MCF 10A (cell line): ENCODE measurements at places on chromosomes 13 and 19. TPM values are rescaled to one million over a fixed set of nuclear protein-coding genes. Genes with fewer than 3 reads are reported as not detected.

Gene CBLC
- total RNA-seq = 9.6 and 14.6 TPM in 2 replicates

DNA sequence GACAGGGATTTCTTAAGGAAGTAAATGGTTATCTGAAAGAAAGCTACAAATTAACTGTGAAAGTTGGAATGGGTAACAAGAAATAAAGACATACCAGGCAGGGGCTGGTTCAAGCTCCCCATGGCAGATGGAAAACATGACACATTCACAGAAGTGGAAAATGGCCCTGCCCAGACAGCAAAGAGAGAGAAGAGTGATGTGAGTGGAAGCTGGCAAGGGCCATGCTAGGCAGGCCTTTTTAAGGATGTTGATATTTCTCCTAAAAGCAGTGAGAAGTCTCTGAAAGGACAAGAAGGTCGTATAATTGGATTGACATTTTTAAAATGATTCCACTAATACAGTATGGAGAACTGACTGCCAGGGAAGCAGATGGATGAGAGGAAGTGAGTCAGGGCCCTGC lies 3.3 kb upstream of the FFAR2 start:
- no peak for DNase-seq

DNA sequence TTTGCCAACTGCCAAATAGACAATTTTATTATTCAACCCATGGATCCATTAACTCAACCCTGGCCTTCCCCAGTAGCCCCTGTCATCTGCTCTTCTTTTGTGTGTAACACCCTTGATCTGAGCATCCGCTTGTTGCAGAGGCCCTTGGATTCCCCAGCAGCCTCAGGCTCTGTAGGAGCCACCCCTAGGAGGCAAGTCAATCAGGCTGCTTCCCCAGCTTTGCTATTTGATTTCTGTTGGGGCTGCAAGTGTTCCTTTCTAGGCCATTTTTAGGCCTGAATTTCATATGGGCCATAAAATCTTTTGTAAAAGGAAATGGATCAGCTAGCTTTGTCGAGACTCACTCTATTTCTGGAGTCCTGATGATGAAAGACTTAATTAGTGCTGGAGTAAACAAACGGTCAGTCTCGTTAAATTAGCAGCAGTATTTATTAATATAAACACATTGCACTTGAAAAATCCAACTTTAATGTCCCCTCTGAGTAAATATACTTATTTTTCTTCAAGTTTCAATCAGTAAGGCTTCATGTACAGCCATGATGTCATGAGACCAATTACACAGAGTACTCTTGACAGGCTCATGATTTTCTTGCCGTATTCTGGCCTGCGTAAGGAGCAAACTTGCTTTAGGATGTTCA lies 105.3 kb downstream of the RGCC start:
- DNase-seq = no peak

Gene KLK10
- total RNA-seq = not detected in 2 replicates

Gene AMH
- 11.9 and 21.2 TPM in 2 replicates for total RNA-seq

DNA sequence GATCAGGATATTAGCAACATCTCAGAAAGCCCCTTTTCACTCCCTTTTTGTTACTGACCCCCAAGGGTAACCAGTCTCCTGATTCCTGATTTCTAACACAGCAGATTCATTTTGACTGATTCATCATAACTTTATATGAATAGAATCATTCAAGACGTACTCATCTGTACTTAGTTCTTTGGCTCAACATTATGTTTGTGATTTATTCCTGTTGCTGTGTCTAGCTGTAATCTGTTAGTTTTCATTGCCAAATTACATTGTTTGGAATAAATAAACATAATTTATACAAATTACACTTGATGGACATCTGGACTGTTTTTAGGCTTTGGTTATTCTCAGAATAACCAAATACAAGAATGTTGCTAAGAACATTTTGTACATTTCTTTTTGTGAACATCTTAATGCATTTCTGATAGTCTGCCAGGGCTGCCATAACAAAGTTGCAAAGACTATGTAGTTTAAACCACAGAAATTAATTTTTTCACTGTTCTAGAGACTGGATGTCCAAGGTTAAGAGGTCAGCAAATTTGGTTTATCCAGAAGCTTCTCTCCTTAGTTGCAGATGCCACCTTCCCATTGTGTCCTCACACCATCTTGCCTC lies 62.8 kb upstream of the EDNRB start:
- DNase-seq = peak; percentile 12

DNA sequence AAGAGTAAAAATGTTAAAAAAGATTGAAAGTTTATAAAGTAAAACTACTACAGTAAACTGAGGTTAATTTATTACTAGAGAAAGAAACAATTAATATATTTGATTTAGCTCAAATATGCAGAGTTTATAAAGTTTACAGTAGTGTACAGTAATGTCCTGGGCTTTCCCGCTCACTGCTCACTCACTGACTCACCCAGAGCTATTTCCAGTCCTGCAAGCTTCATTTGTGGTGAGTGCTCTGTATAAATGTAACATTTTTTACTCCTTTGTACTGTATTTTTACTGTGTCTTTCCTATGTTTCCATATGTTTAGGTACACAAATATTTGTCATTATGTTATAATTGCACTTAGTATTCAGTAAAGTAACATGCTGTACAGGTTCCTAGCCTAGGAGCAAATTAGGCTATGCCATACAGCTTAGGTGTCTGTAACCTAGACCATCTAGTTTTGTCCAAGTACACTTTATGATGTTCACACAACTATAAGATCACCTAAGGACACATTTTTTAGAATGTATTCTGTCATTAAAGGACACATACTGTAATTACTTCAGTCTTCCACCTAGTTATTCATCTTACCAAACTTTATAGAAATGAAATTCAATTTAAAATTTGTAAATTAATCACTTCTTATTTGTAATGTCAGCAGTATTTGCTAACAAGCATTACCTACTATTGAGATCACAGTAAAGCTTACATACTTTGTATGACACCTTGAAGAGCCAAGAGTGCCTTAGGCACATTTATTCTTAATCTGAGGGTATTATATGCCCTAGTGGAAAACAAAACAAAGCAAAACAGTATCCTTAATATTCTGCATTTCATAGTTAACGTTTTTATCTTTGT lies 683.4 kb downstream of the PCDH9 start:
- no peak for DNase-seq

DNA sequence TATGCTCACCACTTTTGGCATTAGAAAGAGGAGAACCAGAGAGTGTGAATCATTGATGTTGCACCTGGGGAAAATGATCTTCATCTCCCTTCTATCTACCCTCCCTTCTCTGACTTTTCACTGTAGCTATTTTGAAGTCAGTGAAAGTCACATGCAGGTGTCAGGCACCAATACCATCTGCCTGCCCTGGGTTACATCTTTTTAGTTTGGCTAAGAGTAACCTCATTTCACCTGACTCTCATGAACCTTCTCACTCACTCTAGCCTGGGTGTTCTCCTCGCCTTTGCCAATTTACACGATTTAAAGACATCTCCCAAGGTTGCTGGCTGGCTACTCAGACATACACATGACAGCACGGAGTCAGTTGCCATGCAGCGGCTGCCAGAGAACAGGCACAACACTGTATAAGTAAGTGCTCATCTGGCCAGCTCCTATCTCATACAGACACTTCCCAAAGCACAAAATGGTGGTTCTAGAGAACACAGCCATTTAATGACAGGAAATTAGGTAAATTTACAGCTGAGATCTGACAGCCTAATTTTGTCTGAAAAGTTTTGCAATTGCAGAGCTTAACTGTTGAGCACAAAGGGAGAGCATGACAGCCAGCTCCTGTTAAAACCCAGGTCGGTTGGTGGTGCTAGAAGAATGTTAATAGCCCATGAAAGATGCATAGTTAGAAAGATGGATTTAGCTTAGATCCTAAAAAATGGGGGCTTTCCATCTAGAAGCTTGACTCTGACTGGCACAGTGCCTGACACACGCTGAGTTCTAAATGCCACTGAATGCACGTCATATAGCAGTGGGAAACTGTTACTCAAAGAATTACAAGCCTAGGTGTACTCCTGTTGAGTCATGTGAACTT lies 32.5 kb downstream of the LCP1 start:
- peak; percentile 53 for DNase-seq

- DNase-seq = no peak
Measured at GRCh38 chr19:10839114-10840050, 3.4 kb upstream of the TMED1 start.

DNA sequence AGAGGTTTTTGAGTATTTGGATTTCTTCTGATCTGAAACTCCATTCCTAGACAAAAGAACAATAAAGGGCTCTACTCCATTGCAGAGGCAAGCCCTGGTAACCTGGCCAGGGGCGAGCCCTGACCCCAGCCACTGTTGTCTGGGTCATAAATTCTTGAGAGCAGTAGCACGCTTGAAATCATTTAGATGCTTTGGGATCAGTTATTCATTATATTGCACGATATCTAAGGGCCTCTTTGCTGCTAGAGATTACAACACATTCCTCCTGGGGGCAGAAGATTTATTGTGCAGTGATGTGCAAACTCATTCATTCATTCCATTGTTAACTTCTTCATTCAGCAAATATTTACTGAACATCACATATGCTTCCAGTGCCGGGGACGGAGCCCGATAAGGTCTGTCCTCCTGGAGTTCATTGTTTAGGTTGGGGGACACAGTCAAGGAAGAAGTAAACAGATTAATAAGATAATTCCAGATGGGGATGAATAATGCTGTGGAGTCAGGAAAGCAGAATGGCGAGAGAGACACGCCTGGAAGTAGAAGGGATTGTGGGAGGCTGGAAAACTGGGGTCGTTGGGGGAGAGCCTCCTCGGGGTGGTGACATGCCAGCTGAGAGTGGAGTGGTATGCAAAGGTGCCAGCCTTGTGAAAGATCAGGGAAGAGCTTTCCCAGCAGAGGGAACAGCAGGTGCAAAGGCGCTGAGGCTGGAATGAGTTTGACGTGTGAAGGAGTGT lies 34.9 kb downstream of the SIPA1L3 start:
- no peak for DNase-seq

GRCh38 chr13:100666124-100666523 lies 8.5 kb downstream of the TMTC4 start:
- DNase-seq = no peak

- no peak for DNase-seq
Measured at GRCh38 chr13:87244256-87244890, 426.8 kb upstream of the SLITRK5 start.

Gene LRRC8E
- total RNA-seq = 10.3 and 11.8 TPM in 2 replicates

Gene SIGLECL1
- not detected in 2 replicates for total RNA-seq

GRCh38 chr13:100526318-100527000 lies 62.1 kb downstream of the GGACT start:
- no peak for DNase-seq

DNA sequence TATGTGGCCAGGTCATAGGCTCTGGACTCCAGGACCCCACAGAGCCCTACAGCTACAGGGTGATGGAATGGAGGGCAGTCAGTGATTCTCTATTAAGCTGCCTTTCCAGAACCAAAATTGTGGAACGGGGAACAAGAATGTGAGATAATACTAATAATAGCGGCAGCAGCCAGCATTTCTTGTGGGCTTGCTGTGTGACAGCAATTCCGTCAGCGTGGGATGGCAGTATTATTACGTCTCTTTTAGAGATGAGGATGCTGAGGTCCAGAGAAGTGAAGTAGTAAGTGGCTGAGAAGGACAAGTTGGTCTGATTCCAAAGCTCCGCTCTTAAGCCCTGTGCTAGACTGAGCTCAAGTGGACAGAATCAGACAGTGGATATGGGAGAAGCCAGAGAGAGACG lies 24.4 kb downstream of the GRIK5 start:
- no peak for DNase-seq
